ENCODE measurements at places on chromosomes 12 and 14. TPM values are rescaled to one million over a fixed set of nuclear protein-coding genes. Genes with fewer than 3 reads are reported as not detected.

Gene CACNA1C
- total RNA-seq, result 30.1 TPM

GRCh38 chr12:42260518-42260917, 22.5 kb upstream of the YAF2 start:
- no peak for DNase-seq

GRCh38 chr12:122856999-122857671, 21.9 kb downstream of the HIP1R start:
- no peak for DNase-seq

Gene TSPAN9
- total RNA-seq, result 53.0 TPM

Gene MIP
- total RNA-seq, result not detected

GRCh38 chr14:30620178-30620577, 1.9 kb upstream of the SCFD1 start:
- DNase-seq, result no peak

Gene OR4E2
- not detected for total RNA-seq

- DNase-seq, result no peak
These were observed 554 bp upstream of the DEGS2 start for GRCh38 chr14:100159865-100160533.

DNA sequence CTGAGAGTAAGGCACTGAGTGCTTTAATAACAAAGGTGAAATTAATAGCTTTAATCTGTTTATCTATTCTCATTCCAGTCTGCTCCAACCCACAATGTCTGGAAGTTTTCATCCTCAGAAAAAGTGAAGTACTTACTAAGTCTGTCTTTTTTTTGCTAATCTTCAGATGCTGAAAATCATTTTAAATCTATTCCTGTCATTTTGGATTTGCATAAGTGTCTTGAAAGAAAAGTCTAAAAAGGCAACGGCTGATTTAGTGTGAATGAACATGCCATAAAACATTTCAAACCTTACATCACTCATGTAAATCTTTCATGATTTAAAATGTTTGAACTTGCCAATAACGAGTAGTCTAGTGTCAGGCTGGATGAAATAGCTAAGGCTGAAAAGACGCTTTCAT, 685.6 kb downstream of the RPS29 start:
- DNase-seq, result no peak

- DNase-seq, result no peak
These were observed 964.2 kb downstream of the NRXN3 start for GRCh38 chr14:79134361-79134760.

Gene RARG
- total RNA-seq, result 101 TPM

- DNase-seq, result no peak
These were observed 25.5 kb upstream of the TXNRD1 start for GRCh38 chr12:104189915-104190555.

DNA sequence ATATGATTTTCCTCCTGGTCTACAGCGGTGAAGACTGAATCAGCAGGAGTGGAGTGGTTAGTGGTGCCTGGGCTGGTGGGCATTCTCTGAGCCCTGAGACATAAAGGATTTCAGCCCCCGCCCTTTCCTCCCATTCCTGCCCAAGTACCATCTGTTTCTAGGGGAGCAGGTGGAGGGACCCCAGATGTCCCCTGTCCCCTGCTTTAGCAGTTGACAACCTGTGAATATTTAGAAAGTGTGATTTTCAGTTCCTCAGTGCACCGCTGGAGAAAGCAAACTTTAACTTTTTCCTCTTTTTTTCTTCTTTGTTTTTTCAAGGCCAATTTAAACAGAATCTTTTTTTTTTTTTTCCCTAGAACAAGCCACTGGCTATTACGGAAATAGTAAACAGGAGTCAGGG, 163.8 kb upstream of the MYL2 start:
- no peak for DNase-seq

- no peak for DNase-seq
These were observed 1.3 kb downstream of the GPRC5A start for GRCh38 chr12:12892681-12893141.

DNA sequence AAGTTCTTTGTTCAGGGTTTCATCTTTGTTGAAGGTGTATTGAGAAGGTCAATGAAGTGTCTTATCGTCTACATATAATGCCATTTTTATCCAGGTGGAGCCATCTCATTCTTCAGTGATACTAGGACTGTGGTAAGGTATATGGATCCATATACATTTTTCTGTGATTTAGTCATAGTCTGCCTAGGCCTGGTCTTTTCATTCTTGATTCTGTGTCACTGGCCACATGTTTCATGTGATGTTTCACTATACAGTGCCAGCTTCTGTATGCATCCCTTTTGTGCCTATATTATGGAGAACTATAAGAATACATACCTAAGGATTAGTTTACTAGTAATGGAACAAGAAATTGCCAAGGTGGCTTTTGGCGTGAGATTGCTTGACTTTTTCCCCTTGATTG, 40.5 kb downstream of the VEZT start:
- no peak for DNase-seq

GRCh38 chr14:94001501-94002396, 4.6 kb downstream of the CCDC197 start:
- peak; percentile 70 for DNase-seq

- no peak for DNase-seq
These were observed 32.6 kb downstream of the PAPLN start for GRCh38 chr14:73269729-73270531.

Gene IQSEC3
- 4.3 TPM for total RNA-seq

- DNase-seq, result no peak
These were observed 117.3 kb downstream of the BTG1 start for GRCh38 chr12:92028441-92028709.

- no peak for DNase-seq
These were observed 7.1 kb upstream of the CGRRF1 start for GRCh38 chr14:54502602-54503001.

Gene STXBP6
- 10.0 TPM for total RNA-seq

Gene RNASE1
- total RNA-seq, result 67.3 TPM

Gene TAS2R31
- 12.2 TPM for total RNA-seq

DNA sequence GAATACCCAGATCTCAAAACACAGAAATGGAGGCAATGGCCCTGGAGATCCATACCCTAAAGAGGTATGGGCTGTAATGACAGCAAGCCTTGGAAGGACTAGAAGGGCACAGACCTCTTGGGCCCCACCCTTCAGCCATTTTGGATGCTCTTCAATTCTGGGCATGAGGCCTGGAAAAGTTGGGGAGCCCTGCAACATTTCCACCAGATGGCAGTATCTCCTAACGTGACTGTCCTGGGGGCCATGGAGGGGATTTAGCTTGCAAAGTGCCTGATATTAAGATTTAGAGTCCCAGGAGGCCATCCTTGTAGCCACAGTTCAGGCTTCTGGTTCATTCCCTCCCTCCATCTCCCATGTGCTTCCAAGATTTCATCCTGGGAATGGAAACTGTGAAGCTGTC, 30.2 kb downstream of the KCNA5 start:
- no peak for DNase-seq

Gene PMCH
- not detected for total RNA-seq

- DNase-seq, result no peak
These were observed 26.1 kb downstream of the CEP170B start for GRCh38 chr14:104891121-104891551.

DNA sequence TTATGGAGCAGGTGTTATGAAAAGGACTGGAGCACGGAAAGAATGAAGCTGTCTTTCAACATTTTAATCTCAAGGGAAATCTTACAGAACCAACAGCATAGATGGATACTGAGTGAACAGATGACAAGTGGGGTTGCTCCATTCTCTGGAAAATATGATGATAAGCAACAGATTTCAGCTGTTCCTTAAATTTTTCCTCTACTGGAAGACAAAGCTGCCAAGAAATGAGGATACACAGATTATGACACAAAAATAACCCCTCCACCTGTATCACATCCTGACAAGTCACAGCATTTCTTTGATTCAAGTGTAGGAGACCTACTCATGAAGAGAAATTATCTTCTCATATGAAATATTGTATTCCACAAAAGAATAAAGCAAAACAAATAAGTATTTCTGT, 13.0 kb upstream of the TMTC2 start:
- no peak for DNase-seq

GRCh38 chr12:116990329-116990728, 79.6 kb downstream of the FBXW8 start:
- no peak for DNase-seq

GRCh38 chr12:71639341-71639760, 24.3 kb downstream of the ZFC3H1 start:
- no peak for DNase-seq

All from ureter (tissue), 1 donor.